Endodermal cell (in vitro differentiated cells): ENCODE measurements at places on chromosomes 7 and 10. TPM values are rescaled to one million over a fixed set of nuclear protein-coding genes. Genes with fewer than 3 reads are reported as not detected.

CLCN1 gene
- 0.13 TPM in 1 of 3 replicates, not detected in the others for total RNA-seq

DNA sequence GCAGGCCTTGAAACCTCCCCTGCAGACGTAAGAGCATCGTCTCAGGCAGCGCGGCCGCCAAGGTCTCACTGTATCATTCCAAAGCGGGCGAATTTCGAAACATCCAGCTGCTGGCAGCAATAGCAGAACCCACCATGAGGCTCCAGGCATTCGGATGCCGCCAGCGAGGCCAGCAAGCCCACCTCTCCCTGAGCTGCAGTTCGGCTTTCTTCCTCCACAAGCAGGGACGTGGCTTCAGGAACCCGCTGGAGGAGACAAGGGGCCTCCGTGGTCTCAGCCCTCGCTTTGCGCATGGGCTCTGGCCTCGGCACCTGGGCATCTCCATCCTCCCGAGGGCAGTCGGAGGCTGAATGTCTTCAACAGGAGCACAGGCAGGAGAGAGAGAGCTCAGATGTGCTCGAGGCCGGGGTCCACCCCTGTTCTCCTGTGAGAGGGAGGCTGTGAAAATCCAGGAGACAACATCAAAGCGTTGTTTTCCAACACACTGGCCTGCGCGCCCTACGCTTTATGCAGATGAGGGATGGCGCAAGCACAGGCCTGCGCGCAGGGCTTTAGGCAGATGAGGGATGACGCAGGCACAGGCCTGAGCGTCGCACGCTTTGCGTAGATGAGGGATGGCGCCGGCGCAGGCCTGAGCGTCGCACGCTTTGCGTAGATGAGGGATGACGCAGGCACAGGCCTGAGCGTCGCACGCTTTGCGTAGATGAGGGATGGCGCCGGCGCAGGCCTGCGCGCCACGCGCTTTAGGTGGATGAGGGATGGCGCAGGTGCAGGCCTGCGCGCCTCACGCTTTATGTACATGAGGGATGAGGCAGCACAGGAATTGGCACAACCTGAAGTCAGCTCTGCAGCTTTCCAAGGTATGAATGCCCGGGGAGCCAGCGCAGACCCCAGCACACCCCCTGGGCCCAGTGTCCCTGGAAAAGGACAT lies 103.2 kb downstream of the WDR37 start:
- H3K4me1 ChIP-seq: no peaks in the 10 kb centered on the region
- peak; percentile 48 for DNase-seq
- no peak overlapping the region for H3K4me3 ChIP-seq
- no peak overlapping the region for H3K27ac ChIP-seq
- no peaks in the 10 kb centered on the region for H3K36me3 ChIP-seq
- H3K27me3 ChIP-seq: no peaks in the 10 kb centered on the region

DNA sequence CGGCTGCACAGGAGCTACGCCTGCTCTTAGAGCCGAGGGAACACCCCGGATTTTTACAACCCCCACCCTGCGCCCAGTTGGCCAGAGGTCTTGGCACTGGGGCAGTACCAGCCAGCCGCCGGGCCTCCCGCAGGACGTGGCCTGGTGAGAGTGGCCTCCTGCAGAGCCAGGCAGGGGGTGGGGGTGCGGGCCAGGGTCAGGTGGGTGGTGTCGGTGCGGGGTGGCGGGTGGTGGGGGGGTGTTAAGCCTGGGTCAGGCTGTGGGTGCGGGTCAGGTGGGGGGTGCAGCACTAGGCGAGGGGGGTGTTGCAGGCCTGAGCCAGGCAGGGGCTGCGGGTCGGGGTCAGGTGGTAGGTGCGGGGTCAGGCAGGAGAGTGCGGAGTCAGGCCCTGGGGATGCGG lies 647 bp downstream of the ECHS1 start:
- H3K4me1 ChIP-seq: no peaks in the 10 kb centered on the region
- H3K27me3 ChIP-seq: peaks cover 37% of the 10 kb centered on the region
- H3K4me3 ChIP-seq: peak overlapping the region; percentile 45
- no peak overlapping the region for H3K27ac ChIP-seq
- DNase-seq: no peak
- peaks cover 27% of the 10 kb centered on the region for H3K36me3 ChIP-seq

DNA sequence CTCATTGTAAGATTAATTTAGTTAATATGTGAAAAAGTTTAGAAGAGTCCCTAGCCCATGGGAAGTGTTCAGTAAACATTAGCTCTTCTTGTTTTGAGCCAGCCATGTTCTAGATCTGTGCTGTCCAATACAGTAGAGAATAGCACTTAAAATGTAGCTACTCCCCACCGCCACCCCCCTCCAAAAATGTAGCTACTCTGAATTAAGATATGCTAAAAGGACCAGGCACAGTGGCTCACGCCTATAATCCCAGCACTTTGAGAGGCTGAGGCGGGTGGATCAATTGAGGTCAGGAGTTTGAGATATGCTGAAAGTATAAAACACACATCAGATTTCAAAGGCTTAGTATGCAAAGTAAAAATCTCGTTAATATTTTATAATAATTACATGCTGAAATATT lies 47.3 kb upstream of the MXI1 start:
- H3K36me3 ChIP-seq: no peaks in the 10 kb centered on the region
- peak; percentile 3 for DNase-seq
- H3K27ac ChIP-seq: no peak overlapping the region
- peaks cover 66% of the 10 kb centered on the region for H3K27me3 ChIP-seq

GRCh38 chr10:84205049-84205852 lies 10.9 kb downstream of the CDHR1 start:
- DNase-seq: peak; percentile 94
- H3K36me3 ChIP-seq: no peaks in the 10 kb centered on the region
- H3K27me3 ChIP-seq: peaks cover 13% of the 10 kb centered on the region
- no peaks in the 10 kb centered on the region for H3K4me1 ChIP-seq
- no peak overlapping the region for H3K27ac ChIP-seq

IFT22 gene
- 39.0 and 40.9 TPM in 2 replicates for total RNA-seq

DNA sequence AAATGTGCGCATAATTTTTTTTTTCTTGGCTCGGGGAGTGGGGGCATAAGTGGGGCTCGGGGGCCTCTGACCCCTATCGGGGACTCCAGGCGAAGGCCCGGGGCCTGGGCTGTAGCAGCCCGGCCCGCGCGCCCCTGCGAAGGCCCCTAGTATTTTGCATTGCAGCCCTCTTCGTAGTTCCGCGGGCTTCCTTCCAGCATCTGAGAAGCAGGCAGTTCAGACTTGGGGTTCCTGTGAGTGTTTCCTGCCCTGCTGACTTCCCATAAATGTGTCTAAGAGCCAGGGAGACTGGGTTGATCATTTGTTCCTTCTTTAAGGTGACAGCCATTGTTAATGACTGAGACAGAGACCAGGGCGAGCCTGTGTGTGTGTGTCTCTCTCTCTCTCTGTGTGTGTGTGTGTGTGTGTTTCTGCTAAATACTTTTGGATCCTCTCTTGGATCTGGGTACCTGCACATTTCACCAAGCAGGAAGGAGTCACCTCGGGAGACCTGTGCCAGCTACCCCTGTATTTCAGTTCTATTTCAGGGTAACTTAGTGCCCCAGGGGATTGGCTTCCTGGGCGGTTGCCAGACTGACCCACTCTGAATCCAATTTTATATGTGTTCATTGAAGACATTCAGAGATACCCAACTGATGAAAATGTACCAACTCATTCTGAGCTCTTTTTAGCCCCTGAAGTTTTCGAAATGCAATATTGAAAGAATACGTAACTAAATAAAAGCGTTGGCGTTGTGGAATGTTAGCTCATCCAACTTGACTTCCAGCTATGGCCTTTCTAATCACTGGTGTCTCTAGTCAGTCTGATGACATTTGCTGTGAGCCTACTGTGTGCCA lies 805 bp downstream of the MSRB2 start:
- no peaks in the 10 kb centered on the region for H3K27me3 ChIP-seq
- no peaks in the 10 kb centered on the region for H3K36me3 ChIP-seq
- peak; percentile 67 for DNase-seq
- H3K4me3 ChIP-seq: peak overlapping the region; percentile 87

DNA sequence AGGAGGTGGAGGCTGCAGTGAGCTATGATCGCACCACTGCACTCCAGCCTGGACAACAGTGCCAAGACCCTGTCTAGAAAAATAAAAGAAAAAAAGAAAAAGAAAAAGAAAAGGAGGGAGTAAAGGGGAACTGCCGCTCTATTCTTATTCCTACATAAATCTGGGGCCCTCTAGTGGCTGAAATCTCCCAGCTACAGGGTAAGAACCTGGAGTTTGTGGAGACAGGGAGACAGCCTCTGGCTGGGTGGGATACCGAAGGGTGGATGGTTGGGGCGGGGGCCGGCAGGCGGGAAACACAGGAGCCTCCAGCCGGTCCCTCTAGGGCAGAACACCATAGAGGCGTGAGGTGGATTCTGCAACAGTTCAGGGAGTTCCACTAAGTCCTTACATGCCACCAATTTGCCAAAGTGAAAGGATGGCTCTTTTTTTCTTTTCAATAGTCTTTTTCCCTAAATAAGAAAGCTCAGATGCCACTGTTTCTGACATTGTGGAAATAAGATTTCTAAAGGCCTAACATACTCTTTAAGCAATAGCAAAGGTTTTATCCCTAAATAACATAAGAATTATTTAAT lies 117.3 kb downstream of the SVIL start:
- H3K27ac ChIP-seq: no peak overlapping the region
- DNase-seq: peak; percentile 93
- H3K36me3 ChIP-seq: peaks cover 37% of the 10 kb centered on the region
- H3K4me1 ChIP-seq: no peaks in the 10 kb centered on the region
- no peak overlapping the region for H3K4me3 ChIP-seq

DNA sequence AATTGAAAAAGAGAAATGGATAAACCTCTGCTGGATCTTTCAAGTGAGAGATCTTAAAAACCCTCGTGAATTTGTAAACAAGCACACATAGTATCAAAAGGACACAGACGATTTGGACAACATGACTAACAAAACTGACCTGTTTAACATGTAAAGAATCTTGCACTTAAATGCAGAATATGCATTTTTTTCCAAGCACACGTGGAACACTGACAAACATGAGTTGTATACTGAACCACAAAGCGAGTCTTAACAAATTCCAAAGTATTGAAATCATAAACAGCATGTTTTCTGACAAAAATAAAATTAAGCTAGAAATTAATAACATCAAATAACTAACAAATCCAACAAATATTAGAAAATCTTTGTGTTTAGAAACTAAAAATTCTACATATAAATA lies 65.0 kb upstream of the ZNF746 start:
- peaks cover 49% of the 10 kb centered on the region for H3K36me3 ChIP-seq
- H3K4me1 ChIP-seq: no peaks in the 10 kb centered on the region
- H3K27me3 ChIP-seq: no peaks in the 10 kb centered on the region
- H3K27ac ChIP-seq: no peak overlapping the region
- H3K4me3 ChIP-seq: no peak overlapping the region

- no peaks in the 10 kb centered on the region for H3K4me1 ChIP-seq
- DNase-seq: no peak
- H3K27ac ChIP-seq: no peak overlapping the region
- H3K27me3 ChIP-seq: no peaks in the 10 kb centered on the region
- H3K36me3 ChIP-seq: peaks cover 40% of the 10 kb centered on the region
These were observed 268.4 kb upstream of the NEBL start for GRCh38 chr10:21165489-21165888.

OR6V1 gene
- not detected in 2 replicates for total RNA-seq

- no peak overlapping the region for H3K4me3 ChIP-seq
- DNase-seq: no peak
- H3K27me3 ChIP-seq: no peaks in the 10 kb centered on the region
- H3K4me1 ChIP-seq: no peaks in the 10 kb centered on the region
- H3K36me3 ChIP-seq: no peaks in the 10 kb centered on the region
These were observed 145.7 kb downstream of the REEP3 start for GRCh38 chr10:63666836-63667383.

DNA sequence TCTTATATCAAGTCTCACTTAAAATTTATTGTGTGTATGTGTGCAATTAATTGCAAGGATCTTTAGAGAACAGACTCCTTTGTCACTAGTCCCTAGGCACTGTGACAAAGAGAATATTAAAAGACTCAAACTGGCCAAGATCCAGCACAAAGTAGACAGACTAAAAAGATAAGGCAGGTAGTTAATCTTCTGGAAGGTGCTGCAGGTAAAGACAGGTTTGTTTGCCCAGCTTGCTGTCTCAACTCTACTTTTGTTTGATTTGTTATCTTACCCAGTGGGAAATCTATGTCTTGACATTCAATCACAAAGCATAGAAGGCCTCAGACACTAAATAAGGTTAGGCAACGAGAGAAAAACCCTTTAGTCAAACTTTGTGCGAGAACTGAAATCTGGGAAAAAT lies 807.9 kb upstream of the LRRN3 start:
- H3K4me1 ChIP-seq: peaks cover 12% of the 10 kb centered on the region
- no peaks in the 10 kb centered on the region for H3K27me3 ChIP-seq
- H3K27ac ChIP-seq: no peak overlapping the region
- H3K36me3 ChIP-seq: no peaks in the 10 kb centered on the region

DNA sequence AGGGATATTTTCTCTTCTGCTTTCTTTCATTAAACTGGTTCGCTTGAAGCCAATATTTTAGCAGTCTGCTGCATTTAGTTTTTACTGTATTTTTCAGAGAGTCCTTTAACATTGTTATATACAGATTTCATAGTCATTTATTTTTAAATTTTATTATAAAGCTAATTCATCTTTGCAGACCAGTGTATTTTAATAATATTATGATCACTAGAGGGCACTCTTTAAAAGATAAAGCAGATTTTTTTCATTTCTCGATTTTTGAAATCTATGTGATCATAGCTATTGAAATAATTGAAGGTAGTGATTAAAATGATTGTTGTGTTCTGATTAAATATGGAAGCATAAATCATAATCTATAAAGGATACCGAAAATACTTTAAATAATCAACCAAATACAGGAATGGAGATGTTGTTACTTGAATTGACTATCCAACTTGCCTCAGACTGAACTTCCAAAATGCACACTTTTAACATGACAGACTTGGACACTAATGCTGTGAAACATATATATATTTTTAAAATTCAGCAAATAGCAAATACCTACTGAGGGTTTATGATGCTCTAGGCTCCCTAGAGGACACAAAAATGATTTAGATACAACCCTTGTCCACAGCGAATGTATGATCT lies 35.2 kb downstream of the ST7 start:
- H3K4me1 ChIP-seq: no peaks in the 10 kb centered on the region
- H3K4me3 ChIP-seq: no peak overlapping the region
- H3K27me3 ChIP-seq: peaks cover 37% of the 10 kb centered on the region
- no peak for DNase-seq
- H3K36me3 ChIP-seq: no peaks in the 10 kb centered on the region

PCDH15 gene
- 0.13 to 0.58 TPM (median 0.42 TPM) in 3 replicates for total RNA-seq

GRCh38 chr10:119643306-119644204 lies 7.6 kb upstream of the BAG3 start:
- no peaks in the 10 kb centered on the region for H3K36me3 ChIP-seq
- H3K4me3 ChIP-seq: no peak overlapping the region
- no peaks in the 10 kb centered on the region for H3K27me3 ChIP-seq
- no peak for DNase-seq
- H3K4me1 ChIP-seq: no peaks in the 10 kb centered on the region
- H3K27ac ChIP-seq: no peak overlapping the region

DNA sequence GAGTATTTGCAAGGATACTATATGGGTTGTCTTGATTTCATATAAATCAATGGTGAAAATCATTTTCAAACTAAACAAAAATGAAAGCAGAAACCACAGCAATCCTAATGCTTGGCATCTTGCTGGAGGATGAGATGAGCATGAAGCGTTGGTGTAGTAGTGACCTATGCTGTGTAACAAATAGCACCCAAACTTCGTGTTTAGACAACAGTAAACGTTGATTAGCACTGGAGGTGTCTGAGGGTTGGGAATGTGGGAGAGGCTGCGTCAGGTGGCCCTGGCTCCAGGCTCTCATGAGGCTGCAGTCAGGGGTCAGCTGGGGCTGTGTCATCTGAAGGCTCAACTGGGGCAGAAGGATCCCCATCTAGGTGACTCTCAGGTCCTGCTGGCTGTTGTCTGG lies 67.8 kb downstream of the MICALL2 start:
- H3K27ac ChIP-seq: no peak overlapping the region
- H3K27me3 ChIP-seq: no peaks in the 10 kb centered on the region
- no peak for DNase-seq
- H3K36me3 ChIP-seq: no peaks in the 10 kb centered on the region

GRCh38 chr7:100034871-100035510 lies 14.6 kb upstream of the ZSCAN21 start:
- H3K27me3 ChIP-seq: no peaks in the 10 kb centered on the region
- no peak for DNase-seq
- H3K4me3 ChIP-seq: no peak overlapping the region
- H3K4me1 ChIP-seq: no peaks in the 10 kb centered on the region
- H3K36me3 ChIP-seq: peaks cover 82% of the 10 kb centered on the region
- no peak overlapping the region for H3K27ac ChIP-seq
